ENCODE measurements at places on chromosomes 7 and 10. TPM values are rescaled to one million over a fixed set of nuclear protein-coding genes. Genes with fewer than 3 reads are reported as not detected.

PNLIPRP1 gene
- total RNA-seq = 0.66 TPM

DNA sequence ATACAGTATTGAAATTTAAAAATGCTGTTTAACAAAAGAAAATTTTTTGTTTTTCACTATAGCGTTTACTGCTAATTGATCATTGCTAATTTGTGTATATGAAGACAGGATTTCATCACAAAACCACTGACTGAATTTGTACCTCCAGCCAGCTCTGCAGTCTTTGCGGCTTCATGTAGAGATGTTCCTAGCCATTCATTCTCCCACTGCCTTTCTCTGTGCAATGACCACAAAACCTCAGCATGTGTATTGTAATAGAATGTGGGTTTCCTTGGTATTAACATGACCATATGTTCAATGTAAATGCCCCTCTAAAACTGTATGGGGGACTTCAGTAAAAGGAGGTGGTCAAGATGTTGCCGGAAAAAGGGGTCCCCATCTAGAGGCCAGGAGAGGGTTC is 81.1 kb upstream of the STEAP1B start:
- no peak for DNase-seq

NXPH1 gene
- not detected for total RNA-seq

DNA sequence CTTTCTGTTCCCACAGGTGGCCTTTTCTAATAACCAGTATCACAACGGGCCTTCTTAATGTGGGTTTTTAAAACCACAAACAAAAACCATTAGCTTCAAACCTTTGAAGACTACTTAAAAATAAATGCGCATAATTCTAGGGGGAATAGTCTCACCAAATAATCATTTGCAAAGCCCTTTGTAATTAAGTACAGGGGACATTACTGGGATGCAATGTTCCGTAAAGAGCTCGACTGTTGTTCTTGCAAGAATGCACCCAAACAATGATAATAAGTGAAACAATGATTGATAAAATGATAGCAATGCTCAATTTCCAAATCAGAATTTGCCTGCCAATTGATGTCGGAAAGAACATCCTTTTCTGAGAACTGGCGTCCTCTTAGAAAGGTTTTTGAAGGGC is 589.1 kb upstream of the ADARB2 start:
- no peak for DNase-seq

- DNase-seq = no peak
Measured at GRCh38 chr10:16386855-16387254, 50.0 kb upstream of the PTER start.

DNA sequence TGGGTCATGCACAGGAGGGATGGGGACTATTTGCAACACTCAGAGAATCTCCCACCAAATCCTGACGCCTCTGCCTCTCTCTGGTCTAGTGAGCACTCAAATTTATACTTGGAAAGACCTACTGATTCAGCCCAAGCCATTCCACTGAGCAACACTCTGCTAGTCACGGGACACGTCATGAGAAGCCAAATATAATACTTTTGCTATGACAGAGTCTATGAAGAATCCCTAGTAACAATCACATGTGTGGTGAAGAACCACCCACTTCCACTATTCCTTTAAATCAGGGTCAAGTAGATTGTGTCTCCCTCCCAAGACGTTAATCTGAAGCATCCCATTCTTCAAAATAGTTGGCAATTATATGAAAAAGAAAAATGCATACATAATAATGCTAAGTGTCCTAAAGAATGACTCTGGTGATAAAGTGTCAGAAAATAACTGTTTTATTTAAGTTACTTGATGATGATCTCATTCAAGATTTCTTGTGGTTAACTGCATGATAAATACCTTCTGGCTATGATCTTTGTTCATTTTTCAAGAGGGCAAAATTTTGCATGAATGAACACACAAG is 28.5 kb downstream of the CHCHD3 start:
- DNase-seq = peak; percentile 27

- DNase-seq = no peak
Measured at GRCh38 chr7:97503367-97504094, 228.4 kb upstream of the TAC1 start.

CCDC172 gene
- not detected for total RNA-seq

DNA sequence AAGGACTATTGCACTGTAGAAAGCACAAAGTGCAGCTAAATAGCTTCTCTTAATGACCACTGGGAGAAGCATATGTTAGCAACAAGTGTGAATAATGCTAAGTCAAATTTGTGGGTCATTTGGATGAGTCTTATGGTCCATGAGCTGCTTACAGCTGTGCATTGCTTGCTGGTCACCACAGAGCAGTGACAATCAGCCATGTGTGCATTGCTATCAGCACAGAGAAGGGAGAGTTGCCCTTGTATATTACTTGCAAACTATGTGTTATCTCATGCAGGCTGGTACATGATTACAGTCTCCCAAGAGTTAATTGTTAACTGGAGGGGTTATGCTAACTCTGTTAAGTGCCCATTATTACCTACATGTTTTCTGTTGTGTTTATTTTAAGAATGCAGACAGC is 25.7 kb downstream of the MRPS33 start:
- DNase-seq = no peak

GALNT17 gene
- total RNA-seq = 66.0 TPM

CPED1 gene
- 15.9 TPM for total RNA-seq

GRCh38 chr7:94442639-94443038 is 47.9 kb downstream of the COL1A2 start:
- DNase-seq = no peak

GRCh38 chr10:14106828-14107227 is 223.9 kb downstream of the FRMD4A start:
- DNase-seq = no peak

GRCh38 chr10:126390324-126390723 is 2.0 kb upstream of the ADAM12 start:
- no peak for DNase-seq

CASTOR2 gene
- 17.7 TPM for total RNA-seq

DNA sequence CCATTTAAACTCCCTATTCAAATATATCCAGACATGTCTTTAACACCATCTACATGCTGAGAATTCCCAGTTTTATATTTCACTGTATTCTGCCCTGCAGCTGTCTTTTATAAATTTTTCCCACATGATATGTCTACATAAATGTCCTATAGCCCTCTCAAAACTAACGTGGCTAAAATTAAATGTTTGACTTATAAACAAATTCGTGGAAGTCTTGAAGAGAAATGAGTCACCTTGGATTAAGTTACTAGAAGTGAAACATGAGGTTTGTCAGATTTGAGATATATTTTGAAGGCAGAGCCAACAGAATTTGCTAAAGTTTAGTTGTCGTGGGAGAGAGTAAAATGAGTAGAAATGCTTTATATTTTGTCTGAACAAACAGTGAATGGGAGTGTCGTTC is 386.9 kb upstream of the CNTNAP2 start:
- no peak for DNase-seq

DNA sequence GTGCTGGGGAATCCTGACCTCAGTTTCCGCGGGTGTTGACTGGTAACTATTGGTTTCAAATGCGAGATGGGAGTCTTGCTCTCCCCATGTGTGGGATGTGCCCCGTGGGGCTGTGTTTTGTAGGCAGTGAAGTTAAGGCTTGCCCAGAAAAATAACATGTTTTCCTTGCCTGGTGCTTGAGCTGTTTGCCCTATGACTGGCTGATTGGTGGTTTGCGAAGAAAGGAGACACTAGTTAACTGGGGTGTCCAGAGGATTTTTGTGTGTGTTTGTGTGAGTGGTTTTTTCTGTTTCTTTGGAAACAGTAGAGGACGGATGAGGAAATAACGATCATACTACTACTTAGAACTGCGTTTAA is 61.9 kb downstream of the CREB5 start:
- DNase-seq = no peak

- DNase-seq = no peak
Measured at GRCh38 chr7:27700501-27700900, 37.8 kb upstream of the HIBADH start.

DNA sequence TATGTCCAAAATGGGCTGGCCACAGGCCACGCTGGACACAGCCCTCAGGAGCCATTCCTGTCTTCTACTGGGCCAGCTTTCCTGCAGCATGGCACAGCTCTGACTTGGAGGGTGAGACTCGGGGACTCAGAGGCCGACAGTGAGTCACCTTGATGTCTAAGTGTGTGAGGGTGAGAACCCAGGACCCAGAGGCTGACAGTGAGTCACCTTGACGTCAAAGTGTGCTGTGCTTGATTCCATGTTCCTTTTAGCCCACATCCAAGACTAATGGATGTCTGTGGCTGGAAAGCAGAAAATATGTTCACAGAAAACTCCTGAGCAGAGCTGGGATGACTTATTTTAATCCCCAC is 6.0 kb upstream of the FAM170B start:
- DNase-seq = no peak
